A549 treated with AZD2906 at 1 μM for 4 hours (cell line): ENCODE measurements at places on chromosomes 5 and 9. TPM values are rescaled to one million over a fixed set of nuclear protein-coding genes. Genes with fewer than 3 reads are reported as not detected.

IL3 gene
- total RNA-seq: not detected in 5 replicates

TAF11L10 gene
- not detected in 5 replicates for total RNA-seq

PALM2AKAP2 gene
- 0.27 to 0.74 TPM (median 0.36 TPM) in 5 replicates for total RNA-seq

TMOD1 gene
- total RNA-seq: 1.3 to 2.0 TPM (median 1.6 TPM) in 5 replicates

ZNF608 gene
- total RNA-seq: 0.81 to 1.4 TPM (median 0.88 TPM) in 5 replicates

PCDHB1 gene
- total RNA-seq: not detected in 5 replicates

FAM221B gene
- total RNA-seq: not detected in 5 replicates

ZBED3 gene
- 3.9 to 5.3 TPM (median 4.2 TPM) in 5 replicates for total RNA-seq

UGT3A2 gene
- total RNA-seq: not detected in 5 replicates

HCN1 gene
- not detected in 5 replicates for total RNA-seq
